NCI-H82 (cell line): ENCODE measurements at places on chromosomes 1 and 21.

- DNase-seq, result no peak
Measured at GRCh38 chr1:93137604-93138292, 42.5 kb downstream of the TMED5 start.

DNA sequence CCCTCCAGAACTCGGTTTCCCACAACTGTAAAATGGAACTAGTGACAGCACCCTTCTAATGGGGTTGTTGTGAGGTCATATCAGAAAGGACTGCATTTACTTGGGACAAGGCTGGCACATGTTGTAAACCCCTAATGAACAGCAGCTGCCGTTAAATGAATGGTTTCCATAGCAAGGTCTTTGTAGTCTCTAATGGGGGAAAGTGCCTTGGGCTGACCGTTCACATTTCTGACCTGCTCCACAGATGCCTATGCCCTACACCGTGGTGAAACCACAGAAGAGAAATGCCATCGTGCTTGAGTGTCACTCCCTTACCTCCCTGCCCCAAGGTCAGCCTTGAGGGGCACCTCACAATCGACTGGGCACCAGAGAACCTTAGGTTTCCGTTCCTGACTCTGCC, 143.1 kb downstream of the ZSCAN20 start:
- DNase-seq, result no peak

DNA sequence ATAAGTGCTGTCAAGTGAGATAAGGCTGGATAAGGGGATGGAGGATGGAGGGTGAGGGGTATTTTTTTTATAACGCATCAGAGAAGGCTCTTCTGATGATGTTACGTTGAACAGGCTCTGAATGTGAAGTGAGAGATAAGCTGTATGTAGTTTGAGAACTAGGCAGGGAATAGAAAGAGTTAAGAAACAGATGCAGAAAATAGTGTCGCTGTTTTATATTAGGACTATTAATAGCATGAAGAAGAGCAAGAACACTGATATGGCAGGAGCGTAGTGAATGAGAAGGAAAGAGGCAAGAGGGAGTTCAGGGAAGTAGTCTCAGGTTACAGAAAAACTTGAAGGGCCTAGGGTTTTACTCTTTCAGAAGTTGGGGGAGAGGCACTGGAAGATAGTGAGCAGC, 59.8 kb downstream of the GPR88 start:
- no peak for DNase-seq

GRCh38 chr1:63787875-63788274, 14.1 kb downstream of the ROR1 start:
- DNase-seq, result peak; percentile 85

DNA sequence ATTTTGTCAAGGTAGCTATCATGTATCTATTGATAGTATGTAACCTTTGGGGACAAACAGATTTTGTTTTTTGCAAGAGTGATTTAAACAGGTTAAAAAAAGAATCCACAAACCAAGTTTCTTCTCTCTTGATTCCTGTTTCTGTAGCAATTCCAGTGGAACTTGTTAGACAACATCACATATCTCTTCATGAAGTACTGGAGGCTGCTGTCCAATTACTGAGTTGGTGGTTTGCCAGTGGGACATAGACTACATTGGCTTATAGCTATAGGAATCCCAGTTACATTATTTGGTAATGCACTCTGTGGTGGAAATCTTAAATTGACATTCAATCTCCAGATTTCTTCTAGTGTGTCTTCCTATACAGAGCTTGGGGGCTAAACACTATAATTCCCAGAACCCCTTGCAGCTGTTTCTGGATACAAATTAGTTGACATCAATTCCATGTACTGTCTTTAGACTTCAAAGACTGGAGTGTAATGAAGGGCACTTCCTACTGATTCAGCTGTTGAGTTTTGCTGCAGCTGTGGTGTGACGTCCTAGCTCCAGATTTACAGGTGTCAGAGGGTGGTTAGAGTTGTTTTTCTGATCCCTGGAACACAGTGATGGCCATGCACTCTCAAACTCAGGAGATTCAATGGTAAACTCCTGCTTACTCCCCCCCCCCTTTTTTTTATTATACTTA, 29.4 kb upstream of the GCLM start:
- no peak for DNase-seq

DNA sequence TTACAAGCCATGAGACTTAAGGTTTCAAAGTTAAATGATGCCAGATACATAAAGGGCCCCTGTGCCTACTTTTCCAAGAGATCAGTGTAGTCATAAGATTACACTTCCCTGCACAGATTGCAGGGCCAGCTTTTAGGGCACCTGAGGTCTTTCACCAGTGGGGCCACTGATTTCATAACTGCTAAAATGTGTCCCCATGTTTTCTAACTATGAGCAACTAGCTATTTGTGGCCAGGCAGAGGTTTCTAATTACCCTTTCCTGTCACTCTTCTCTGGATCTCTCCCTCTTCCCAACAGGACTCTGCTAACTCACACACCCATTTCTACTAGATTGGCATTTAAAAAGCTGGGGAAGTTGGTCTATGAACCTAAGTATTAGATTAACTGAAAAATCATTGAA, 207.1 kb upstream of the SGIP1 start:
- DNase-seq, result no peak

- DNase-seq, result no peak
Measured at GRCh38 chr1:192615055-192615454, 20.9 kb upstream of the RGS13 start.

DNA sequence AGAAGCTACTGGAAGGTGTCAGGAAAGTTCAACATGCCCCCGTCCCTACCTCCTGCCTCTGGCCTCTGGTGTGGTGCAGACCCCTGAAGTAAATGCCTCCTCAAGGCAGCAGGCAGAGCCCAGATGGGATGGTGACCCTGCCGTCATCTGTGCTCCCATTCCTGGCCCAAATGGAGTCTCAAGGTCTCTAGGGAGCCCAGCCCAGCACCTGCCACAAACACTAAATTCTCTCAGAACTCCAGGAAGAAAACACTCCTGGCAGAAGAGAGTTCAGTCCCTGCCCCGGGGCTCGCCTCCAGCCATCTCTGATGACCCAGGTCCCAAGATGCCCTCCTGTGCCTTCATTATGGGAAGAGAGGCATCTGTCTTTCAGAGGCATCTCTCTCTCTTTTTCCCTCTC, 261.6 kb upstream of the TMEM51 start:
- DNase-seq, result no peak

DNA sequence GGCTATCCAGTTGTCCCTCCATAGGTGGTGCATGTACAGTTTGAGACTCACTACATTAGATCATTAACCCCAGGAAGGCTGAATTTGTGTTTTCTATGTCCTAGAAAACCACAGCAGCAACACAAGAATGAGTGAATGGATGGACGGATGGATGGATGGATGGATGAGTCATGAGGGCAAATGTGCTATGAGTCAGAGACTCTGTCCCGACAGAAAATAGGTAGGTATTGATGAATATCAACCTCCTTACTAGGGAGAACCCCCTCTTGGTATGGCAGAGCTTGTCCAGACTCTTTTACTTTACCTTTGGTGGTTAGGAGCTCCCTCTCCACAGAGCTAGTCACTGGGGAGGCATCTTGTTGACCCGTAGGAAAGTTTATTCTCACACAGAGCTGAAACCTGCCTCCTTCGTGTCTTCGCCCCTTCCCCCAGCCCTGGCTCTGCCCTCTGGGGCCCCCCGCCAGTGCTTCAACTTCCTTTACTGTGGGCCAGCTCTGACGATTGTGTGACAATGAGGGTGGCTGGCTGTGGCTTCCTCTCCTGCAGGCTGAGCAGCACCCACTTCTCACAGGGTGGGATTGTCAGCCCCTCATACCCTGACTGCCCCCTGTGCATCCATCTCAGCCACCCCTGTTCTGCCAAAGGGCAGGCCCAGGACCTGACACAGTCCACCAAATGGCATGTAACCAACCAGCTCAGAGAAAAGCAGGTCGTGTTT, 145.2 kb downstream of the FOXD2 start:
- no peak for DNase-seq
